Dermis microvascular lymphatic vessel endothelial cell (primary cell): ENCODE measurements at places on chromosomes 2 and 18. TPM values are rescaled to one million over a fixed set of nuclear protein-coding genes. Genes with fewer than 3 reads are reported as not detected.

The LYG1 gene
- 0.13 and 0.51 TPM in 2 replicates for total RNA-seq

The AQP12B gene
- total RNA-seq: not detected in 2 replicates

GRCh38 chr2:30910686-30911085 is 103.4 kb upstream of the CAPN13 start:
- DNase-seq: no peak

DNA sequence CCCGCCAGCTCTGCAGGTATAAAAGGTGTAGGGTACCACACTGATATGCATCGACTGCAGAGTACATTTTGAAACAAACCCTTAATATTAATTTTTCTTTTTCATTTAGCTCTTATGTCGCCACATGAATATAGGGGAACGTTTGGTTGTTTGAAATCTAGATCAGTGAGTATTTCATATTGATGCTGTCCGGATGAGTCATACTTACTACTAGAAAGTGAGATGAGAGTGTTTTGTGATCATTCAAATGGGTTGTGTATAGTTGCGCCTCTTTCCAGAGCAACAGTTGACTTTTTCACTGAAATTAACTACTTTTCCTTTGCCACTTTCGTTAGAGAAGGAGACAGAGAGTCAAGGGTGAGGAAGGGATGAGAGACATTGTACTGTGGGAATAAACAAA is 24.6 kb downstream of the NPAS2 start:
- DNase-seq: no peak

DNA sequence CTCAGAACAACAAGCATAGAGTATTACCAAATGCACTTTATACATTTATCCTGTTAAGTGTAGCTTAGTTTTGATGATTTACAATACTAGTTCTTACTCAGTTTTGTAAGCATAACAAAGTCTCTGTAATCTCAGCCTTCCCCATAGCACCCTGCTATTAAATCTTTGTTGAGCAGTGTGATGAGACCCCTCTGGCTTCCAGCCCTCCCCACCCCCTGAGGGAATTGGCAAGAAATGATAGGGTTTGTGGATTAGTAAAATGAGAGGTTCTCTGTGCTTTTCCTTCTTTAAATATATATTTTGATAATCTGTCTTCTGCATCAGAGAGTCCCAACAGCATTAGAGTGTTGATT is 37.2 kb downstream of the ZNF521 start:
- no peak for DNase-seq
